KG1 (cell line): ENCODE measurements at places on chromosomes 5 and 9.

- DNase-seq: no peak
These were observed 1791.8 kb upstream of the WWC1 start for GRCh38 chr5:166499447-166500240.

DNA sequence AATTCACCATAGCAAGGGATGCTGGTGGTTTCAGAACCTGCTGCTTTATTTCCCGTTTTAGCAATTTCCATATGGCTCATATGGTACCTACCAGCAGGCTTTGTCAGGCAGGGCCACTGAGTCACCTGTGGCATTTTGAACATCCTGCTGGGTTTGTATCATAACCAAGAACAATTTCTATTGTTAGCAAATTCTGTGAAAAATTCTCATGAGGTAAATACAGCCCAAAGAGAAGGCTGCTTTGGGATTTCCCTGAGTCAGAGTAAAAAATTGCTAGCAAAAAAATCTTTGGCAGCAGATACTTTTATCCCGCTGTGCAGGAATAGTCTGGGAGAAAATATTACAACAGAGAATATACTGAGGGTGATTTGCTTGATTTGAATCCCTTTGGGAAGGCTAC, 52.7 kb downstream of the PRR16 start:
- DNase-seq: no peak

DNA sequence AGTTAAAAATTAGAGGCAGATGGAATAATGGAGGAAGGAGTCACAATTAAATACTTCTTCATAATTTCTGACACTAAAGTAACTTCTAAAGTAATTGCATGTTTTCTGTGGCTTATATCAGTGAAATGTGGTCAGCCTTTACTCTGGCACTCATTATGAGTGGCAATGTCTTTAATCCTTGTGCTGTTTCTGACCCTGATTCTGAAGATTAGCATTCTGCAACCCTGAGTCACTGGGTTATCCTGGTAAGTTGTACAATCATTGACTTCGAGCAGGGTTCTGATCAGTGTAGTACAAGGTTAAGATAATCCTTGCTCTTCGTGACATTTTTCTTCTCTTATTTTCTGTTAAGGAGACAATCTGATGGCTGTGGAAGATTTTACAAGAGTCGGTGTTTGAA, 379.4 kb upstream of the RORB start:
- DNase-seq: no peak

DNA sequence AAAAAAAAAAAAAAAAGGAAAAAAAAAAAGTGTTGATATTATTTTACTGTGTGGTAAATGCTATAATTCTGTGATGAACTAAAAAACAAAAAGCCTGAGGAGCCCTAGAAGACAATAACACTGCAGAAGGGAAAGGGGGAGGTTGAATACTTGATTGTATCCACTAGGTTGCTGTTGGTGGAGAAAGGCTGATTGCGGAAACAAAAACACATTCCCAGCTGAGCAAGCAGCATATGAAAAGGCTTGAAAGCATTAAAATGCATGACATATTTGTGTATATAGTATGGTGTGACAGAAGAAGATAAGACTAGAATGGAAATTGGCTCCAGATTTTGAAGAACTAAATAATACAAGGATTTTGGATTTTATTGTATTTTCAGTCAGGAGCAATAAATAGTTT, 8.9 kb downstream of the RABGAP1 start:
- no peak for DNase-seq

- no peak for DNase-seq
These were observed 23.7 kb downstream of the SNX30 start for GRCh38 chr9:112774006-112774996.

DNA sequence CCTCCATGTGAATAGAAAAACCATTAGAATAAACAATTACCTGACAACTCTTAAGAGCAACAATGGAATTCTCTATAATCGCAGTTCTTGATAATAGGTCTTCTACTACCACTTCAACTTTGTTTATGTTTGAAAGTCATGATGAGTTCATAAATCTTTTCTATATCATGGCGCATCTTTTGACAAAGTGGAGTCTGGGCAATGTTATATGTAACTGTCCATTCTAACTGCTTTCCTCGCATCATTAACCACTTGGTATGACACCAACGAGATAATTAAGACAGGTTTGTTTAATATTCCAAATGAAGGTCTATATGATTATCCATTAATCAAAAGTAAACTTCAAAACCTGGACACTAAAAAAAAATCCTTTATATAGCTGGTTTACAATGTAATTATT, 272.0 kb downstream of the DENND1A start:
- no peak for DNase-seq

GRCh38 chr9:107389617-107390071, 99.9 kb downstream of the KLF4 start:
- DNase-seq: no peak
